ENCODE measurements at places on chromosomes 11 and 22.

GRCh38 chr22:29032584-29032983, 29.0 kb downstream of the C22orf31 start:
- no peak for DNase-seq

GRCh38 chr11:75565221-75565814, 3.3 kb downstream of the SERPINH1 start:
- DNase-seq = no peak

DNA sequence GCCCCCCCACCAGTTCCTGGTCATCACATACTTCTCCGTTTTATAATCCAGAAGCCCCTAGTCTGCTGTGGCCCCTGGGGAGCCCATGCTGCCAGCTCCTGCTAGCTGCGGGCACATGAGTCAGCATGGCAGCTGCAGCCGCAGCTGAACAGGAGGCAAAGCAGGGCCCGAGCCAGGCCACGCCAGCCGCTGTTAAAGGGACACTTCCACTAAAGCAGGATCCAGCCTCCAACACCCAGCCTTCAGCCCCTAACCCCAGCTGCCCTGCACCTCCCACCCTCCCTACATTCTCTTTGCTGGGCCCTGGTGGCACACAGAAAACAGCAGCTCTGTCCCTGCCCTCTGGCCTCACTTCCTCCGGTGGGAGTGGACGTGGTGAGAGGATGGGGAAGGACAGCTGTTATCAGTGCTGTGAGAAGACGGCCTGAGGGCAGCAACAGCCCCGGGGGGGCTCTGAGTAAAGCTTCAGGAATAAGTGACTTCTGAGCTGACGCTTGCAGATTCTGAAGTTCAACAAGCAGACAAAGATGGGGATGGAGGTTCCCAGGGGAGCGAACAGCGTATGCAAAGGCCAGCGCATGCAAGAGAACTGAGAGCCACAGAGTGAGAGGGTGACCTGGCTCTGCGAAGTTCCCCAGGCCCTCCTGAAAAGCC, 688 bp upstream of the LRRC74B start:
- no peak for DNase-seq

DNA sequence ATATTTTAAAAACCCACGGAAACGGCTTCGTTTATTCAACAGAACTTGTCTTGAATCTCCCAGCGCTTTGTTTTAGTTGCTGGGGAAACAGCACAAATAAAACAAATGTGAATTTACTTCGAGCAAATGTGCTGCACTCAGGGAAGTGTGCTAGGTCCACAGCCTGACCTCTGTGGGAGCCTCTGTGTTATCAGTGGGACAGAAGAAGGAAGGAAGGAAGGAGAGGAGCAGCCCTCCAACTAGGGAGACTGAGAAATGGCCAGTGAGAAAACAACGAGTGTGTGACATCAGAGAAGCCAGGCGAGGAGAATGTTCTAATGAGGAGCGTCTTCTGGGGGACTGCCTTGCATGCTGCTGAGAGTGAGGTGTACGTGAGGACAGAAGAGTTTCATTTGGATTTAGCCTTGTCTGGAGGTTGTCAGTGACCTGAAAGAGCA, 42.7 kb downstream of the PPP6R3 start:
- no peak for DNase-seq

GRCh38 chr11:117612177-117612576, 184.8 kb downstream of the DSCAML1 start:
- DNase-seq = no peak
